Stimulated activated CD8-positive, alpha-beta memory T cell treated with anti-CD3 and anti-CD28 coated beads, Interleukin-12 subunit alpha, Interleukin-12 subunit beta, amount 100 ng/mL, for 4 hours (primary cell): ENCODE measurements at places on chromosomes 1 and 21.
A peak's percentile ranks its signal among the peaks of the same experiment; 100 is the strongest.

DNA sequence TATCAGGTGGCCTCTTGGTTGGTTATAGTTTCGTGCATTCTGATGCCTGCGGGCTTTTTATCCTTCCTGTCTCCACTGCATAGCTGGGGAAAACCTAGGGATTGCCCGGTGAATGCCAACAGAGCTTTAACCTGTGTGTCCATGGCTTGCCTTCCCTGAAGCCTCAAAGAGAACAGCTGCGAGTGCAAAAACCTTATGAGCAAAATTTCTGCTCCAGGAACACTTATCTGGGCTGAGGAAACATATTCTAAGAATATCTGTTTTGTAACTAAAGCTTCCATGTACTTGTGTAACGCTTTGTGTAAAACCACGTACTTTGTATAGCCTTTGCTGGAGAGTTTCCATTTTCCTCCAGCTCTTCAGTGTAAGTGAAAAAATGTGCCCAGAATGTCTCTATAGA, 7.2 kb downstream of the CNST start:
- no peak for DNase-seq

- no peak for DNase-seq
Measured at GRCh38 chr1:221076391-221076811, 197.2 kb downstream of the HLX start.

- no peak for DNase-seq
Measured at GRCh38 chr1:234731569-234732085, 121.6 kb upstream of the IRF2BP2 start.

DNA sequence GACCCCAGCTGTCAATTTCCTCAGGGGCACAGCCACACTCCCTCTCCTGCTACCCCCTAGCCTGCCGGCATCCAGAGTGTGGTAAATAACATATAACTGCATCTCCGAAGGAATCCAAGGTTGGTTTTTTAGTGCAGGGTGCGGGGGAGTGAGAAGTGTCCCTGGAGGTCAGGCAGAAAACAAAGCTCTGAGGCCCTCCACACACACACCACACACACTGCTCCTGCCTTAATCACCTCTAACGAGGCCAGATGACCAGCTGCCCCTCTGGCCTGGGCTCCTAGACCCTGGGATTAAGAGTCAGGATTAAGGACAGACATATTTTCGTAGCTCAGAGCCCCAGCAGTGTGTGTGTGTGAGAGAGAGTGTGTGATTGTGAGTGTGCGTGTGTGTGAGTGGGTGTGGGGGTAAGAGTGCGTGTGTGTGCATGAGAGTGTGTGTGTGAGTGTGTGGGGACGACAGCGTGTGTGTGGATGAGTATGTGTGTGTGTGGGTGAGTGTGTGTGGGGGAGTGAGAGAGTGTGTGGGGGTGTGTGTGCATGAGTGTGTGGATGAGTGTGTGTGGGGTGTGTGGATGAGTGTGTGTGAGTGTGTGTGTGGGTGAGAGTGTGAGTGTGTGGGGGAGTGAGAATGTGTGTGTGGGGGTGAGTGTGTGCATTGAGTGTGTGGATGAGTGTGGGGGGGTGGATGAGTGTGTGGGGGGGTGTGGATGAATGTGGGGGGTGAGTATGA, 14.6 kb downstream of the SDC3 start:
- no peak for DNase-seq

DNA sequence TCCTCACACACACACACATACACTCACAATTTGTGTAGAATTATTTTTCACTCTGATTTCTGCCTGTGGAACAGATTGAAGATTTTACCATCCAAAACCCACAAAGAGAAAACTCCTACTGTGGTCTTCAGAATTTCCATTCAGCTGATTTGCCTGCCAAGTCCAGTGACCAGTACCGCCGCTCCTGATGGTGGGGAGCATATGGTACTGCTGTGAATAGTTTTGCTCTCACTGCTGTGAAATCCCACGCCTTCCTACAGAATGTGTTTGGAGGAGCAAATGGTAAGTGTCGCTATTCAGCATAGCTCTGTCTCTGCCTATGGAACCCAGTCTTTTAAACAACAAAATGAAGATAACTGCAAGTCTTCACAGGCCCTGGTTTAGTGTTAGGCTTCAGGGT, 629.5 kb downstream of the LMO4 start:
- no peak for DNase-seq

- no peak for DNase-seq
Measured at GRCh38 chr1:167938080-167938636, 1.3 kb upstream of the MPC2 start.

DNA sequence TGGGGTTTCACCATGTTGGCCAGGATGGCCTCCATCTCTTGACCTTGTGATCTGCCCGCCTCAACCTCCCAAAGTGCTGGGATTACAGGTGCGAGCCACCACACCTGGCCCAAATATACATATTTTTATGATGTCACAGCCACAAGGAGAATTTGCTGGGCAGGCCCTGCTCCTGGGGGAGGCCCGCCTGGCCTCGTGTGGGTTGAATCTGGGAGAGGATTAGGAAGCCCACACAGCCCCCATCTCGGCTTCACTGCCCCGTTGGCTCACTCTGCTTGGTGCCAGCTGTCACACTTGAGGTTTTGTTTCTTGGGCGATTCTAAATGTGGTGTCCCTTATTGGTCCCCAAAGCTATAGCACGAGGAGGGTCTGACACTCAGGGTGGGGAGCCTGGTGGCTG, 335.7 kb upstream of the AJAP1 start:
- no peak for DNase-seq

- no peak for DNase-seq
Measured at GRCh38 chr1:209038316-209038715, 545.2 kb upstream of the CAMK1G start.

DNA sequence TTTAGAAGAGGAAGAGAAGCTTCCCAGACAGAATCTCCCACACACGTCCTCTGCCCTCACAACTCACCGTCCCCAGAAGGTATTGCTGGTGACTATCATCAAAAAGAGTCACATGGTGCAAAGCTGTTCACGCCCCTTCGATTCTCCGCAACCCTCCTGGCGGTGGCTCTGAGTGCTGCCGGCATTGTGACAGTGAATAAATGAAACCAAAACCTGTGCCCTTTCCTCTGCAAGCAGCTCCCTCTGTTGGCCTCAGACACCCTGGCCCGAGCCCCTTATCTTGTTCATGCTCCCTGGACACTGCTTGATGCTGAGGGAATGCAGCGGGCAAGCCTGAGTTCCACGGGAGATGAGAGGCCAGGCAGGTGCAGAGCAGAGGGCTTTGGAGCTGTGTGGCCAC, 510.3 kb downstream of the NPHP4 start:
- peak; percentile 10 for DNase-seq

- no peak for DNase-seq
Measured at GRCh38 chr1:15051882-15052528, 101.5 kb upstream of the TMEM51 start.
